Stimulated activated CD8-positive, alpha-beta memory T cell treated with anti-CD3 and anti-CD28 coated beads, Interleukin-7, amount 100 ng/mL, for 1 hour (primary cell): ENCODE measurements at places on chromosomes 12 and 14.

DNA sequence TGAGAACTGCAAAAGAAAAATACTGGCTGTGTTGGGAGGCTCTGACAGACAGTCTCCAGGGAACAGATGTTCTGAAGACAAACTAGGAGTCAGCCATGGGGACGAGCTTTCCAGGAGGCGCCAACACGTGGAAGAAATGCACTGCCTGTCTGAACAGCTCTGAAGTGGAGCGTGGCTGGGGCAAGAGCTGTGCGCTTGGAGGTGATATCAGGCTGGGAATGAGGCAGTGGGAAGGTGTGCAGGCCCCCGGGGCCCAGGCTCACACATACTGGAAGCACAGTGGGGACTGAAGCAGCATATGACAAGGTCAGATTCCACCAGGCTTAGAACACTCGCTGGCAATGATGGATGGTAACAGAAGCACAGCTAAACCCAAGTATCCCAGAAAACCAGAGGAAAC lies 17.5 kb downstream of the APPL2 start:
- DNase-seq, result no peak

DNA sequence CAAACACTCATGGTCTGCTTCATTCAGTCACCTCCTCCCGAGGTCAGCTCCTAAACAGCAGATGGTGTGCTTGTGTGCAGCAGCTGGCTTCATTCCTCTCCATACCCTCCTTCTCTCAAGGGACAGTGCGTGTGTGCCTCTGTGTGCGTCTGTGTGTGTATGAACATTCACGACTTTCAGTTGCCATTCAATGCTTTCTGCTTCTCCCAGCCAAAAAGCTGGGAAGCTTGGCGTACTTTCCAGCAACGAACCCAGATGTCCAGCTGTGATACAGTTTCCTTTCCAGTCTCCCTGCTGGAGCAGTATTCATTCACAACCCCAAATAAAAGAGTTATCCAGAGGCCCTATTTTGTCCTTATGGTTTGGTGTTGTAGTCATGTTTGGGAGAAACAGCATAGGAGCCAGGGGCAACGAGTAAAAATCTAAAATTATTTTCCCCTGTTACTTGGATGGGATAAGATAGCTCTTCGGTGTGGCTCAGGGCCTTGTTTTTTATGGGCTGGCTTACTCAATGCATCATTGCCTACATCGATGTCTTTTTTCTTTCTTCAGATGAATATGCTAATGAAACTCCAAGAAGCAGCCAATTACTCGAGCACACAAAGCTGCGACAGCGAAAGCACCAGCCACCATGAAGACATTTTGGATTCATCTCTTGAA lies 379.3 kb downstream of the NAV3 start:
- no peak for DNase-seq

DNA sequence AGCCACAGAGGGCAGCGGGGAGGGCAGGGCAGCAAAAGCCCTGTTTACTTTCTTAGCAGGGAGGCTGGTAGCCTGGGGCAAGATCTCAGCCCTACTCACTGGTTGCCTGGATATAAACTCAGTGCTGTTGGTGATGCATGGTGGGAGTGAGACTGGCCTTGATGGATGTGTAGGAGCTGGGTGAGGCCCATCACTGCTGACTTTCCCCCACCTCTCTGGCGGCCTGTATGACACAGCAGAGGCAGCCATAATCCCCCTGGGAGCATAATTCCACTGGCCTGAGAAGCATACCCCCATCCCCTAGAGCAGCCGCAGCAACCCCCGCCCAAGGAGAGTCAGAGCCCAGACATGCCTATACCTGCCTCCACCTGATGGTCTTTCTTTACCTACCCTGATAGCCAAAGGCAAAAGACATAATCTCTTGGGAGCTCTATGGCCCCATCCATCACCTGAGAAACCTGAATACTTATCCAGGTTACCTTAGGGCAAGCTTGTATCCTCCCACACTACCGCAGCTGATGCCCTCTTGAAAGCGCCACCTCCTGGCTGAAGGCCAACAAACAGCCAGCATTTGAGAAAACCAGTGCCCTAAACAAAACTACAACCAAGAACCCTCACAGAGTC lies 59.3 kb downstream of the DNAI7 start:
- DNase-seq, result no peak

DNA sequence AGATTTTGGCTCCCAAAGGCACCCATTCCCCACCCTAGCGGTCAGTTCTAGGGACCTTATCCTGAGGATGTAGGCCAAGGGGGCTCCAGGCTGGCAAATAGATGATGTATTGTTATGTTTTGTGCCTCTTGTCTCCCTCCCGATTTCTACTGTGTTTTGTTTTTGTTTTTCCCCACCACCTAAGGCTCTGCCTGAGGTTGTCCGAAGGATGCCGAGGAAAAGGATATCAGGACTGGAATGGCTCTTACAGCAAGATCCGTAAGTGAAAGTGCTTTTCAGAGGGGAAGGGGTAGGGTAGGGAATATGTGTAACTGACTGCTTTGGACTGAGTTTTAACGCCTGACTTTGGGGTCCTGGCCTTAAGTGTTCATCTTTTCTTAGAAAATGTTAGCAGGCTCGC lies 6.6 kb downstream of the FOXG1 start:
- no peak for DNase-seq

- DNase-seq, result no peak
Measured at GRCh38 chr12:40313928-40314327, 89.1 kb downstream of the LRRK2 start.

DNA sequence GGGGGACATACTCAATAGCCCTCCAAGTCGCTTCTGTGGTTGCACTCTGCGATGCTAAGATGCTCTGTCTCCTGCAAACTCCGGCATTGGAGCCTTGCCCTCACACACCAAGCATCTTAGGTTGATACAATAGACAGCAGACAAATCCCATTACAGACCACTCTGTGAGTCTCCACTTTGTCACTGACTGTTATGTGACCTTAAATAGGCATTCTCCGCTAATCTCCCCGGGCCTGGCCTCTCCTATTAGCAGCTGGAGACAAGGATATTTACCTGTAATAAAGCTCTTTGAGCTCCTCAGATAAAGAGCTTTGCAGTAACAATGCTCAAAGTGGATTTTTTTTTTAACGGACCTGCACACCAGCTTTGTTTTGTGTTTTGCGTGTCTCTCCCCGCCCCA lies 479.7 kb upstream of the TBX3 start:
- no peak for DNase-seq

- DNase-seq, result no peak
Measured at GRCh38 chr12:58378028-58378427, 436.7 kb downstream of the ATP23 start.

DNA sequence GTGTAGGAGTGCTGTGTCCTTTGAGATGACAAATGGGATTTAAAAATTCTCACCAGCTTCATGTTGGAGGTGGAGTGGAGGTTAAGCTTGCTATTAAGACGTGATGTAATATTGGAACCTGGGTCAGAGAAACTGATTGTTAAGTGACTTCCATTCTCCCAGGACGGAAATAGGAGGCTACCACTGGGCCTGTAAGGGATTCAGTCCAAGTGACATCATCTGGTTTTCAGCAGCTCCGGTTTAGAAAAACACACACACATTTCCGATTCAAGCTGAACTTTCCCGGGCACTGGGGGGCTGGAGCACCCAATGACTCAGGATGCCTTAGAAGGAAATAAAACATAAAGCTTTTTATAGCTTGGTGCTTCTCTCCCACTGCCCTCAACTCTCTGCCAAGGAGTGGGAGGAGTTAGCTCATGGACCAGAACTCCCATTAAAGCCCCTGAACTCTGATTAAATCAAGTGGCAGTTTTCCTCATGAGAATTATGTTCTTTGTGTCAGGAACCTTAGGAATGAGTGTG lies 12.4 kb downstream of the CALM1 start:
- DNase-seq, result no peak

DNA sequence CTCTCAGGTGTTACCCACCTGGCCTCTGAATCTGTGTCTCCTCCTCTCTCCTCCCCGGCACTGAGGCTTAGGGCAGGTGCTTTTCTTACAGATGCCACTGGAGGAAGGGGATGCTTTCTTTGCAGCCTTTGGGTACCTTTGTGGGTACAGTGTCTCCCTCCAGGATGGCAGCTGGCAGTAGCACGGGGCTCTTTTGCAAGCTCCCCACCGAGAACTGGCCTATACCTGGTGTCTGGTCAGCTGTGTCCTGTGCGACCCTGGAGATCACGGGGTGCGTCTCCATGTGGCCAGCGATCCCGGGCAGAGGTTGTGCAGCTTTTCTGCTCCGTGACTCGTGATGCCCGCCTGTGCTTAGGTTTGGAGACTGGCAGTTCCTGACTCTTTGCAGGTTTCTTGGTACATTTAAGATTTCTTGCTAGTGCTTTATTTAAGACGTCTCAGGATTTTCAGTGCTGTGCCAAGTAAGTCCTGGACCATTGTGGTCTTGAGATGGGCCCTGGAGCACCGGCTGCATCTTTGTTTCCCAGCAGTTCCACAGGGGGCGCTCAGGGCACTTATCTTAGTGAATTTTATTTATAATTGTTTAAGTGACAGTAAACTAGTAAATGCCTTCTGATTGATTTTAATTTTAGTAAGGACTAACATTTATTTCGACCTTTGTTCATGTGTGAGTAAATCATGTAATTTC lies 68.9 kb downstream of the DDX51 start:
- DNase-seq, result no peak

- DNase-seq, result no peak
Measured at GRCh38 chr12:74418573-74418972, 119.1 kb upstream of the ATXN7L3B start.

GRCh38 chr12:108193917-108194316 lies 64.8 kb downstream of the WSCD2 start:
- no peak for DNase-seq

- DNase-seq, result no peak
Measured at GRCh38 chr14:38608244-38608643, 352.4 kb upstream of the CLEC14A start.

DNA sequence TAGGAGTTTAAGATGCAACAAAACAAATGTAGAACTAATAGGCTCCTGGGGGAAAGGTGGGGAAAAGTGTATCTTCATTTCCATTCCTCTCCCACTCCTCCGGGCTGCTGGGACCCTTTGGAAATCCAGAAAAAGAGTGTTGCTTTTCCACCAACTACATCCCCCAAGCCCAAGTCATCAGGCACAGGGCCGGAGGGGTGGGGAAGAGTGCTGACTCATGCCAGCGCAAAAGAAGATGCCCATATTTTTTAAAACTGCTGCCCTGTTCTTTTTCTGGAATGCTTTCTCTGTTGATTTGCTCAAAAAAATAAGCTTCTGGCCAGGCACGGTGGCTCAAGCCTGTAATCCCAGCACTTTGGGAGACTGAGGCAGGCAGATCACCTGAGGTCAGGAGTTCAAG lies 70.9 kb downstream of the TBK1 start:
- no peak for DNase-seq

- no peak for DNase-seq
Measured at GRCh38 chr14:60965402-60965801, 15.5 kb downstream of the TRMT5 start.

DNA sequence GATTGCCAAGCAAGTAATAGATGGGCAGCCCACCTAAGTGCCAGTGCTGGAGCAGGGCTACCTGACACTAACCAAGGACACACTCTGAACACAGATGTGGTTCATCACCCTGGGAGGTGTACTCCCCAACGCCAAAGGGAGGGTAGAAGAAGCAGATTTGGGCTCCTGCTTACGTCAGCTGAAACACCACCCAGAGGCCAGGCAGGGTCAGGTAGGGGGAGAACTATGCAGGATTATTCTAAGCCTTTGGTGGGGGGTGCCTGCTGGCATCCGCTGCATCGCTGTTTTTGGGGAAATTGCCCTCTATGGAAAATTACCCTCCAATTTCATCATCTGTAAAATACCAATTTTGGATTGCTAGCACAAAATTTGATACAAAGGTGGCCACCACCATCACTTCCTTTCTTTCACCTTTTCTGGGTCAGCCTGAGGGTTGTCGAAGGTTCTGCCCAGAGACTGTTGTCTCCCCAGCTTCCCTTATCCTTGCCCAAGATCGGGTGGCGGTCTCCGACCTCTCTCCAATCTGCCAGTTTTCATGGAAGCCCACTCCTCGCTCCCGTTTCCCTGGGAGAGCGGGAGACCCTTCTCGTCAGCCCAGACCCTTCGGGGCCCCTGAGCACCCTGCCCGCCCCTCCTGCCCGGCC lies 535 bp downstream of the BIN2 start:
- DNase-seq, result peak; percentile 11

GRCh38 chr12:19012965-19013364 lies 116.6 kb upstream of the PLEKHA5 start:
- no peak for DNase-seq

- no peak for DNase-seq
Measured at GRCh38 chr14:45060551-45060950, 23.4 kb upstream of the PRPF39 start.

DNA sequence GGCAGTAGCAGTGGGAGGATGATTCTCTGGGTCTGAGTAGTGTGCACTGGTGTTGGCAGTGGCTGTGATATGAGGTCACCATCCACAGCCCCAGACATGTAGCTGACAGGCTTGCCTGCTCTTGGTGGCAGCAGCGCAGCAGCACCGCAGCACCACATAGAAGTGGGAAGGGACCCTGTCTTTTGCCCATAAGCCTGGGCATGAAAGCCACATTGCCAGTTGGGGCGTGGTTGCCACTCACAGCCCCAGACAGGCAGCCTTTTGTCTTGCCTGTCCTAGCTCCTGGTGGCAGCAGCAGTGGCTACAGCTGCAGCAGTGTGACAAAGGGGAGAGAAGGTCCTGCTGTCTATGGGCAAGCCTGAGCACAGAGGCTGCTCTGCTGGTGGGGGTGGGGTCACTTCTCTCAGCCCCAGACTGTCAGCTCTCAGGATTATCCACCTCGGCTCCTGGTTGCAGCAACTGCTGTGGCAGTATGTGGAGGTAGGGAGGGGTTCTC lies 71.5 kb downstream of the BRMS1L start:
- no peak for DNase-seq

DNA sequence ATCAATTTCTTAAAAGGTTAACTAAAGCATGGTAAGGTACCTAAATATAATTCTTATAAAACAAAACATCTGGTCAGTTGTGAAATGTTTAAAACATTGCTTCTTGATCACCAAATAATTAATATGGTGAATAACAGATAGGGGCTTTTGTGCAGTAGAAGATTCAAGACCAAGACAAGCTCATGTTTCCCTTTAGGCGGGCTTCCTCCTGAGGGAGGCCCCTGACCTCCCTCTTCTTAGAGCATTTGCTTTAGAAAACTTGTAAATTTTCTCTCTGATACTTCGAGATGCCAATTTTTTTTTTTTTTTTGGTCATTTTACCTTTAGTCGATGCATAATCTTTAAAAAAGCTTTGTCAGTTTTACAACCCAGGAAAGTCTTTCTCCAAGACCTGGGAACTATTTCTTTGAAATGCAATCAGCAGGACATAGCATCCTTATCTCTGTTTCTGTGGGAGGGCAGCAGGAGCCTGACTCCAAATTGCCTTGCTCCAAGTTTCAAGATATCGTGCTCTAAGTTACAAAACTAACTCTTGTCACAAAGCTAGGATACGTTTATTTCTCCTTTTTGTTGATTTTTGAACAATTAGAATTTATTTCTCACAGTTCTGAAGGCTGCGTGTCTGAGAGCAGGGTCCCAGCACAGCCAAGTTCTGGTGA lies 66.6 kb upstream of the BICD1 start:
- DNase-seq, result no peak
